ENCODE measurements at places on chromosomes 3 and 15.

DNA sequence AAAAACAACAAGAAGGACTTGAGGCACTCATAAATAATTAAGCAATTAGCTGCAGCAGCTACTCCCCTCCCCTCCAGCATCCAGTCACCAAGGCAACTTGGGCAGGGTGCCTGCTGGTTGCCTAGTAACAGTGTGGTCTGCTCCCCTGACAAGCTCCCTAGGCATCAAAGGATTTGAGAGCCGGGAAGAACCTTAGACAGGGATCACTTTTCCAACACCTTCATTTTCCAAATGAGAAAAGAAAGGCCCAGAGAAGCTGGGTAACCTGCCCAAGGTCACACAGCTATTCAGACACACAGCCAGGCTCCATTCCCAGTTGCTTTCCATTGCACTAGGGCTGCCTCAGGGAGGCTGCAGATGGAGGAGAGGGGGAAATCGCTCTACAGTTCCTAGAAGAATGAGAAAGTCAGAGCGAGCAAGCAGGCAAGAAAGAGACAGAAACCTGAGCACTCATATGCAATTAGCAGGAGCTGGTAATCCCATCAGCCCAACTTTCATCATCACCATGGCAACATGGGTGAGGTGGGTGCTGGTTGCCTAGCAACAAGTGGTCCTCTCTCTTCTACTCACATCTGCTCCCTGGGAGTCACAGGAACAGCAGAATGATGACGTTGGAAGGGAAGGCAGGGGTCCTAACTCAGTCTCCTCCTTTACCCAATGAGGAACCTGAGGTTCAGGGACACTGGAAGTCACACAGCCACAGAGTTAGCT, 3.6 kb upstream of the EIF4E3 start:
- no peak for DNase-seq

GRCh38 chr3:67739851-67740250, 85.4 kb upstream of the SUCLG2 start:
- no peak for DNase-seq

GRCh38 chr3:17119201-17120072, 234.7 kb downstream of the PLCL2 start:
- no peak for DNase-seq

DNA sequence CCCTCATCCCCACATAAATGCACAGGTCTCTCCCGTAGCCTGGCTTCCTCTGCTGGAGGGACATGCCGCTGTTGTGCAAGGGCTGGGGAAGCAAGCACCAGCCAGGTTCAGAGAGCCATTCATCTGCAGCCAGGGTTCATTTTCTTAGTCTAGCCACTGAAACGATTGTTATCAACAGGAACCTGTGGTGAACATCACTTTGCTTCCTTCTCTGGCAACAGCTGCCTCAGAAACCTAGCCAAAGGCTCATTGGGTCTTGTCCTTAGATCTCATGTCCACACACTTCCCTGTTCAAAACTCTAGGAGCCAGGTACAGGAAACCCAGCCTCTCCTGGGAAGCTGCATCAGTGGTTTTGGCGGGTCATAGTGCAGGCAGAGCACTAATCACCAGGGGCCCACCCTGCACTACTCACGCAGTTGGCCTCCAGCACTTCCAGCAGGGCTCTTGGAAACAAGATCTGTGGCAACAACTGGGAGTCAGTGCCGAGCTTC, 47.0 kb downstream of the OXNAD1 start:
- no peak for DNase-seq

DNA sequence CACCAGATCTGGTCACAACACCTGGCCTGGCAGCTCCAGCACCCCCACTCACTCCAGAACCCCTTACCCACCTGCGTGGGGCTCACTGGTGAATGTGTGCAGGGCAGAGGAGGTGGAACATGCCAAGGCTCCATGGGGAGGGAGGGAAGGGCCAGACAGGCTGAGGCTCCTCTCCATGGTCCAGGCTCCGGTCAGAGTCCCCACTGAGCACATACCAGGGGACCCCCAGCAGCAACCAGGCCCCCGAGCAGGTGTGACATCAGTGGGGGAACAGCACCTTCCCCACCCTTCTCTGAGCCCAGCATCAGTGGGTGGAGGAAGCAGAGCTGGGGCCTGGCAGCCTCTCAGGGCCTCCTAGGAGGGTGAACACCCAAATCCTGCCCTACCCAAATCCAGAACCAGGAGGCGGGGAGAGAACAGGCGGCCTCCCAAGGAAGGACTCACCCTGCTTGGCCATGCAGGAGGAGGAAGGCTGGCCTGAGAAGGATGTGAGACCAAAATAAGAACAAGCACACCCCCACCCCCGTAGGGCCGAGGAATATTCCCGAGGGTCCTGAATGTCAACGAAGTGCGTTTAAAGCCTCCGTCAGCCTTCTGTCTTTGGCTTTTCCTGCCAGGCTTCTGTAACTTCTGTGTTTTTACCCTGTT, 1.1 kb upstream of the GP9 start:
- no peak for DNase-seq

DNA sequence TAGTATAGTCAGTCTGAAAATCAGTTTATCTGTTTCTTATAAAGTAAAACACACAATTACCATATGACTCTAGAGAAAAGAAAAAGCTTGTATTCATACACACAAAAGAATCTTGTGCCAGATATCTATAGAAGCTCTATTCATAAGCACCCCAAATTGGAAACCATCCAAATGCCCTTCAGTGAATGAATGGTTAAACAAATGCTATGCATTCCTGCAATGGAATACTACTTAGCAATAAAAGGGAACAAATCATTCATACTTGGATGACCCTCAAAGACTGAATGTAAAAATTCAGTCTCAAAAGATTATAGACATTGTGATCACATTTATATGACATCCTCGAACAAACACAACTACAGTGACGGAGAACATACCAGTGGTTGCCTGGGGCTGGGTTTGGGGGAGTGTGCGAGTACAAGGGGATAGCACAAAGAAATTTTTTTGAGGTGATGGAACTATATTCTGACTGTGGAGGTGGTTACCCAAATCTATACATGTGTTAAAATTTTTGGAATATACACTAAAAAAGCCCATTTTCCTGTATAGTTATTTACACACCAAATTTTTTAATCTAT, 680.6 kb downstream of the NTRK3 start:
- DNase-seq, result no peak

- DNase-seq, result no peak
These were observed 371.5 kb upstream of the GOLIM4 start for GRCh38 chr3:168467115-168467714.

DNA sequence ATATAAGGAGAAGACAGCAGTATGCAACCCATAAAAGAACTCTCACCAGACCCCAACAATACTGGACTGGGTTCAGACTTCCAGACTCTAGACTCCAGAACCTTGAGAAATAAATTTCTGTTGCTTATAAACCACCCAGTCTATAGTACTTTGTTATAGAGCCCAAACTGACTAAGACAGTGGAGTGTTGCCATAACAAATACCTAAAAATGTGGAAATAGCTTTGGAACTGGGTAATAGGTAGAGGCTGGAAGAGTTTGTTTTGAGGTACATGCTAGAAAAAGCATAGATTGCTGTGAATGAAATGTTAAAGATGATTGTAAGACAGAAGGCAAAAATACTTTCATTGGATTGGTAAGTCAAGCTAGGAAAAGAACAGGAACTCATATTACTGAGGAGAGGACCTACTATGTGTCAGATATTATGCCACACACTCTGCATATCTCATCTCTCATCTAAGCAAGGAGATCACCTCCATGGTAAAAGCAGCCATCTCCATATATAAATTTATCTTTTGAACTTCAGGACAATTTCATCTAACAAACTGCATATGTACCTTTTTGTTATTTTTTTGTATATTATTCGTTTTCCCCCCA, 67.4 kb upstream of the FNDC3B start:
- no peak for DNase-seq

DNA sequence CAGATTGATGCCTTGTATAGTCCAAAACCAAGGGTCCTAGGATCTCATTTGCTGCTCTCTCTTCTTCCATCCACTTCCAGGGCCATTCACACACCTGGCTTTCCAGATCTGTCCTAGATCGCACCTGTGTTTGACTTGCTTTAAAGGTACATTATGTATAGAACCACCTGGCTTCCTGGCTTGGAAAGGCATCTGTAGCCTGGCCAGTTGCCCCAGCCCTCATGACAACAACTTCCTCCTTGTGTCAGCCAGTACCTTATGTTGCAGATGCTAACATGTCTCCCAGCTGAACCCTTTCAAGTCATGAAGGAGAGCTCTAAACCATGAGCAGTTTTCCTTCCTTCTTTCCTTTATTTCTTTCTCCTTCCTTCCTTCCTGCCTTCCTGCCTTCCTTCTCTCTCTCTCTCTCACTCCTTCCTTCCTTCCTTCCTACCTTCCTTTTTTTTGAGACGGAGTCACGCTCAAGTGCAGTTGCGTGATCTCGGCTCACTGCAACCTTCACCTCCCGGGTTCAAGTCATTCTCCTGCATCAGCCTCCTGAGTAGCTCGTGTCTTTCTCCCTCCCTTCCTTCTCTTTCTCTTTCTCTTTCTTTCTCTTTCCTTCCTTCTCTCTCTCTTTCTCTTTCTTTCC, 2.5 kb upstream of the HTR3C start:
- DNase-seq, result no peak

DNA sequence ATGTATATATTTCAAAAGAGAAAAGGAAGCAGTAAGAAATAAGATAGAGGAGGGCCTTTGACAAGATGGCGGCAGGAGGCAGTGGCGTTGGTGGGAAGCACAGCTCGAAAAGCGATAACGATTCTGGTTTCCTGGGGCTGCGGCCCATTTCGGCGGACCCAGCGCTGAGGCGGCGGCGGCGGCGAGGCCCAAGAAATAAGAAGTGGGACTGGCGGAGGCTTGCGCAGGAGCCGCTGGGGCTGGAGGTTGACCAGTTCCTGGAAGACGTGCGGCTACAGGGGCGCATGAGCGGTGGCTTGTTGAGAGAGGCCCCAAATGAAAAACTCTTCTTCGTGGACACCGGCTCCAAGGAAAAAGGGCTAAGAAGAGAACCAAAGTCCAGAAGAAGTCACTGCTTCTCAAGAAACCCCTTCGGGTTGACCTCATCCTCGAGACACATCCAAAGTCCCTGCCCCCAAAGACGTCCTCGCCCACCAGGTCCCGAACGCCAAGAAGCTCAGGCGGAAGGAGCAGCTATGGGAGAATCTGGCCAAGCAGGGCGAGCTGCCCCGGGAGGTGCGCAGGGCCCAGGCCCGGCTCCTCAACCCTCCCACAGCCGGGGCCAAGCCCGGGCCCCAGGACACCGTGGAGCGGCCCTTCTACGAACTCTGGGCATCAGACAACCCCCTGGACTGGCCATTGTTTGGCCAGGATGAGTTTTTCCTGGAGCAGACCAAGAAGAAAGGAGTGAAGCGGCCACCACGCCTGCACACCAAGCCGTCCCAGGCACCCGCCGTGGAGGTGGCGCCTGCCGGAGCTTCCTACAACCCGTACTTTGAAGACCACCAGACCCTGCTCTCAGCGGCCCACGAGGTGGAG, 624.3 kb downstream of the MCTP2 start:
- DNase-seq, result no peak

DNA sequence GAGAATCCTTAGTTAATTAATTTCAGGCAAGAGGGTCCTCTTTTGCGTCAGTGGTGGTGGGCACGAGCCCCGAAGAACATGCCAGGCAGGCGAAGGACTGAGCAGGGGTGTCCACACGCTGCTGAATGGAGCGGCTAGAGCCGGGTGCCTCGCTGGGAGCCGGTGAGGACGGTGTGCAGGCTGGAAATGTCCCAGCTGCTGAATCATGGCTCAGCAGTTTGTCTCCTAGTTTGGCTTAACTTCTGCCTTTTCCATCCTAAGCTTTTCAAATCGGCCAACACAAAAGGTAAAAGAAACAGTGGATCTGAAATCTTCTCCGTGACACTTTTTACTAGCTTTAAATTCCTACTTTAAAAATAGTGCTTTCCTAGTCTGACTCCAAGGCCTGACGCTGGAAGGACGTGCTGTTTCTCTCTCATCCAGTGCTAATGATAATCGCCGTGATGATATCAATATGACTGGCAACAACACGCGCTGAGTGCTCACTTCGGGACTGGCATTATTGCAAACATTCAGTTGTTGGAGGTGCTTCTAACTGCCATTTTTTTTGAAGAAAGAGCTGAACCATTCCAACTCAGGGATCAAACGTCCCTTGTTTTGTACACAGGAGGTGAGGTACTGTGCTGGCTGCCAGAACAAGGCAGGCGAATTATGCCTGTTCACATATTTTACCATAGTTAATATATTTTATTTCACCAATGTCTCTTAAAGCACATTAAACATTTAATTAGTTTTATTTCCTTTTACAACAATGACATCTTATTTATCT, 19.8 kb downstream of the PCSK6 start:
- DNase-seq, result no peak

DNA sequence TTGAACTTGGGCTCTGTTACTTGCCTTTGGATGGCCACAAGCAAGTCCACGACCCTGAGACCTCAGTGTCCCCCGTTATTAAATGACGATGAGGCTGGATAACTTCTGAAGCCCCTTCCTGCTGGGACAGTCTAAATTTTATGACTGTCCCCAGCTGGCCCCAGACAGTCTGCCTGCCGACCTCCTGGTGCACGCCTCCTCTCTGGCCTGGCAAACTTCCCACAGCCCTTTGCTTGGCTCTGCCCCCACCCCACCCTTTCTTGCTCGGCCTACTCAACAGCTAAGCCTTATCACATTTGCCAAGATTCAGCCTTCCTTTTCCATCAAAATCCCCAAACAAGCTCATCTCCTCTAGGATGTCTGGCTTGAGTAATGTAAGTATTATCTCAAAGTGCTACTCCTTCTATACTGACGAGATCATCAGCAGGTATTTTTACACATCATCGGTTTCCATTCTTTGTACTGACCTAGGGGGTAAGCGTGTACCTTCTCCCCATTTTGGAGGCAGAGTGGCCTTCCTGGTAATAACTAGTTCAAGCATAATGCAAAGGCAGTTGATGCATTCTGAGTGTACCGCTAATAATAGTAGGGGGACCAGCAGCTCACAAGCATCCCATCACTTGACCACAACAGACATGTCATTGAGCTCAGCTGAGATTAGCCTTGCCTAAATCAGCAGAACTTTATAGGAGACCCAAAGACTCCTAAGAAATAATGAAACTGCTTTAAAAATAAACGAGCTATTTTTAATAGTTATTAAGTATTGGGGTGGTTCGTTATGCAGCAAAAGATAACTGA, 120.8 kb upstream of the HACD2 start:
- no peak for DNase-seq

DNA sequence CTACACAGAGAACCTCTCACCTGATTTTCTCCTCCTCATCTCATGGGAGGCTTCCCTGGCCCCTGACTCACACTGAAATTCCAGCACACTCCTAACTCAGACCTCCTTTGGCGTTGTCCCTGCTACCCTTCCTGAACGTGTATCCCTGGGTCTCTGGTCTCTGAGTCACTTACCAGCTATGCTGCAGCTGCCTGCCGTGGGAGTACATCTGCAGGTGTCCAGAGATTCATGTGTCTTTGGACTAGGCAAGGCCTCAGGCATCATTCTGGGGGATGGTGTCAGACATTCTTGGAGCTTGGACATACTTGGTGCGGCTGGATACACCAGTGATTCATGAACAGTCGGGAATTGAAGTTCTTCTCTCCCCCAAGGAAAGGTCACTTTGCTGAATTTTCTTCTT, 148.8 kb upstream of the TRIM42 start:
- no peak for DNase-seq

- no peak for DNase-seq
These were observed 27.4 kb upstream of the DNAAF4 start for GRCh38 chr15:55535436-55535835.

All from stimulated activated CD8-positive, alpha-beta memory T cell treated with anti-CD3 and anti-CD28 coated beads, Interleukin-7, amount 100 ng/mL, for 4 hours (primary cell).